Retinal pigment epithelial cell (primary cell): ENCODE measurements at places on chromosomes 2 and 18.

DNA sequence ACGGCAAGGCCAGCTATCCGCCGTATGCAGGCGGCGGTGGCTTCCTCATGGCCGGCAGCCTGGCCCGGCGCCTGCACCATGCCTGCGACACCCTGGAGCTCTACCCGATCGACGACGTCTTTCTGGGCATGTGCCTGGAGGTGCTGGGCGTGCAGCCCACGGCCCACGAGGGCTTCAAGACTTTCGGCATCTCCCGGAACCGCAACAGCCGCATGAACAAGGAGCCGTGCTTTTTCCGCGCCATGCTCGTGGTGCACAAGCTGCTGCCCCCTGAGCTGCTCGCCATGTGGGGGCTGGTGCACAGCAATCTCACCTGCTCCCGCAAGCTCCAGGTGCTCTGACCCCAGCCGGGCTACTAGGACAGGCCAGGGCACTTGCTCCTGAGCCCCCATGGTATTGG, 3.1 kb downstream of the B3GNT7 start:
- no peak for DNase-seq

DNA sequence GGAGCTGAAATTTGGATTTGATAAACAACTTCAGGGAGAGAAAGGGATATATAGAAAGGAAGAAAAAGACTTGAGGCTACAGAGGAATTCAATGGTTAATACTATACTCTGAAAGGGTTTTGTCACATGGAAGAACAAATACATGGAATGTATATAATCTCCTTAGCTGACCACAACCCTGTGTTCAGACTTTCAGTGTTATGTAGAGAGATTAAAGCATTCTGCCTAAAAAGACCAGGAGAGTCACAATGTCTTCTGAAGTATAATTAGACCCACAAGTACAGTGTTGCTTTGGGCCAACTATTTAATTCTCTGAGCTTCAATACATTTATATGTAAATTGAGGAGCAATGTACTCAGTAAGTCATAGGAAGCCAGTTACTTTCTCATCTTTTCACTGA, 123.8 kb upstream of the FSHR start:
- DNase-seq, result peak; percentile 94

- DNase-seq, result no peak
These were observed 57.6 kb downstream of the DOCK10 start for GRCh38 chr2:224984637-224985036.

GRCh38 chr2:174195253-174195652, 53.1 kb downstream of the OLA1 start:
- no peak for DNase-seq

DNA sequence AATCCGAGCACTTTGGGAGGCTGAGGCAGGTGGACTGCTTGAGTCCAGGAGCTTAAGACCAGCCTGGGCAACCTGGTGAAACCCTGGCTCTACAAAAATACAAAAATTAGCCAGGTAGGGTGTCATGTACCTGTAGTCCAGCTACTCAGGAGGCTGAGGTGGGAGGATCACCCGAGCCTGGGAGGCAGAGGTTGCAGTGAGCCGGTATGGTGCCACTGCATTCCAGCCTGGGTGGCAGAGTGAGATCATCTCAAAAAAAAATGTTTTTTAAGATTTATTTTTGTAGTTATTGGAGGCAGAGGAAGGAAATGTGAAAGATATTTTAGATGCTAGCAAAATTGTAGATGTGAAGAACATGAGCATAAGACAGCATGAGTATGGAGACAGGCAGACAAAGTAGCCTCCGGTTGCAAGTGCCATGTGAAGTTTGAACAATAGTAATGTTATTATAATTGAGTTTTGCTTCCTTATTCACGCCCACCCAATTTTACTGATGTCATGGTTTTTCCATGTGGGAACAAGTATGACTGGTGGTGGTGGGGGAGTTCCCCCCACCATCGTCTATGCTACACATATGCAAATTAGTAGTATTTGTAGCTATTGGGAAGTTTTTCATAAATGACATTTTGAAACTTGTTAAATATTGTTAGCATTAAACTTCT, 18.0 kb downstream of the REL start:
- no peak for DNase-seq

DNA sequence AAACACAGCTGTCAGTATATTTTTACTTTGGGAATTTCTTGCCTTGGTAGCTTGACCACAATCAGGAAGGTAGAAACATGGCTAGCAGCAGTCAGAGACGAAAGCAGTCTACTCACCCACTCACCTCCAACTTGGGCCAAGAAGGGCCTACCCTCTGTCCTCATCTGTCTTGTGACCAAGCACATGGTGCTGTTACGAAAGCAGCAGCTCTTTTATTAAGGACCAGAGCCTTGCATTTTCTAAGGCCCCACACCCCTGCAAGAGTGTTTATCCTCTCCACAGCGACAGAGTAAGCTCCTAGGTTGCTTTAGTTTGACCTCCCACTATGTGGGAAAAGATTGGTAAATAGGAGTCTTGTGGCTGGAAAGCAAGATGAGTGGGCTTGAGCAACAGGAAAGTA, 31.3 kb upstream of the MSTN start:
- DNase-seq, result peak; percentile 7

- DNase-seq, result no peak
These were observed 562.7 kb upstream of the ID2 start for GRCh38 chr2:8118940-8119781.

DNA sequence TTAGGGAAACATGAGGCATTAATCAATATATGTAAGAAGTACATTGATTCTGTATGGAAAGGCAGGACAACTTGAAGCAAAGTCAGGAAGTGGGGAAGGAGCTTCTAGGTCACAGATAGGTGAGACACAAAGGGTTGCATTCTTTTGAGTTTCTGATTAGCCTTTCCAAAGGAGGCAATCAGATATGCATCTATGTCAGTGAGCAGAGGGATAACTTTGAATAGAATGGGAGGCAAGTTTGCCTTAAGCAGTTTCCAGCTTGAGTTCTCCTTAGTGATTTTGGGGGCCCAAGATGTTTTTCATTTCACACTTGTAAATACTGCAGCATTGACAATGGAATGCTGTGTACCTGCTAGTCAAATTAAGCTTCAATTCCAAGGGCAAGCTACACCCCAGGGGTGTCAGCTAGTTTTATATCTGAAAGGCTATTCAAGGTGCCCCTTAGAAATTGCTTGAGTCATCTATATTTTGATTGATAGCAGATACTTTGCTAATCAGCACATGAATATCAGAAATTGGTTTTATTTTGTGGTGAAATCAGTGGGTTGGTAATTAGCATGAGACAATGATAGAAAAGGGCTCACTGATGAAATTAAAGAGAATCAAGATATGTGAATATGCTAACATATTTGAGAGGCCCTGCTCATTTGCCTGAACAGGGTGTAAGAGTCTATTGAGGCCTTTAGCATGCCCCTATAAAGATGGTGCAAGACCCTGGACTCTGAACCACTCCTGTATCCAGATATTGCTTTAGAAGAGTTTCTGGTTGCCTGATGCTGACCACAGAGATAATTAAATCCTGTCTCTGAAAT, 131.5 kb downstream of the TMEM17 start:
- DNase-seq, result no peak

- no peak for DNase-seq
These were observed 50.6 kb downstream of the STK39 start for GRCh38 chr2:168196764-168197180.
